Activated CD8-positive, alpha-beta memory T cell treated with anti-CD3 and anti-CD28 coated beads, Interleukin-2, amount 10 ng/mL, durations not matched to agents 7 days and 5 days (primary cell): ENCODE measurements at places on chromosomes 12 and 14. TPM values are rescaled to one million over a fixed set of nuclear protein-coding genes. Genes with fewer than 3 reads are reported as not detected.

- no peak overlapping the region for H3K4me3 ChIP-seq
- H3K27ac ChIP-seq, result no peak overlapping the region
- H3K27me3 ChIP-seq, result no peaks in the 10 kb centered on the region
- H3K4me1 ChIP-seq, result no peaks in the 10 kb centered on the region
Observed at GRCh38 chr12:27060740-27061139, 21.6 kb downstream of the C12orf71 start.

GRCh38 chr12:115172521-115172920 is 488.5 kb upstream of the TBX3 start:
- no peak overlapping the region for H3K4me3 ChIP-seq
- DNase-seq, result no peak
- H3K4me1 ChIP-seq, result no peaks in the 10 kb centered on the region

DNA sequence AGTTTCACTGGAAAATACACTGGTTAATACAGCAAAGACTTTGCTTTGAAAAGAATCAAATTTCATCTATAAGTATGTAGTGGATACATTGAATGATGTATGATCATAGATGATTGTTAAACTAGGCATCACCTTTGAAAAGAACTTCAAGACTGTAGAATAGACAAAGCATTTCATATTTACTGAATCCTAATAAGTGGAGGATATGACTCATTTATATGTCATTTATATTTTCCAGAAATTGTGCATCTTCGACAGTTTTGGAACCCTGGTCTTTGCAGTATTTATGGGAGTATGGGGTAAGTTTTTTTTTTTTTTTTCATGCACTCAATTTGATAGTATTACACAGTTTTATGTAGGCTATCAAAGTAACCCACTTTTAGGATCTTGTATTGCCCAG is 161.9 kb downstream of the ANO6 start:
- no peak for DNase-seq
- peaks cover 14% of the 10 kb centered on the region for H3K36me3 ChIP-seq
- H3K27ac ChIP-seq, result no peak overlapping the region
- no peak overlapping the region for H3K4me3 ChIP-seq

DNA sequence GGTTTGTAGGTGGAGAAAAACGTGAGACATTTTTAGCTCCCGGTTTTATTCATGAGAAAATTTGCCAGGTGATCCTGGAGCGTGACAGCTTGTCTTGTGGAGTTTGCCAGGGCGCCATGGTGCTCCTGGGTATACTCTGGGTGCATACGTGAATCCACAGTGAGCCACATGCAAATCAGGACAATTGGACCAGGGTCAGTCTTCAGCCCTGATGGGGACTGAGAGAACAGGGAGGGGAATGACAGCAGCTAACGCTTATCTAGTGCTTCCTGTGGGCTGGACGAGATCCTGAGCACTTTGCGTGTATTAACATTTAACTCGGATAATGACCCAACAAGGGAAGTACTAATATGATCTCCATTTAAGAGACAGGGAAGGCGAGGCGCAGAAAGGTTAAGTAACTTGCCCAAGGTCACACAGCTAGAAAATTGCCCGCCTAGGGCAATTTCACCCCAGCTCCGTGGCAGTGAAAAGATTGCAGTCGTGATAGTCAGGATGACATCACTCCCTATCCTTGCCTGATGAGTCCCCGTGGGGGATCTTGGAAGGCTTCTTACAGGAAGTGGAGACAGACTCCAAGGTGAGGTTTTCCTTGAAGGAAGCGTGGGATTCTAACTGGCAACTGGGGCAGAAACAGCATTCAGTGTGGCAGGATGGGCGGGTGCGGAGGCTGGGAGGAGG is 118.4 kb upstream of the NCOR2 start:
- H3K36me3 ChIP-seq, result no peaks in the 10 kb centered on the region
- H3K27ac ChIP-seq, result no peak overlapping the region
- peaks cover 32% of the 10 kb centered on the region for H3K27me3 ChIP-seq
- no peak overlapping the region for H3K4me3 ChIP-seq
- no peak for DNase-seq
- peaks cover 44% of the 10 kb centered on the region for H3K4me1 ChIP-seq

- no peak for DNase-seq
- no peaks in the 10 kb centered on the region for H3K36me3 ChIP-seq
- H3K4me3 ChIP-seq, result no peak overlapping the region
- no peak overlapping the region for H3K27ac ChIP-seq
Observed at GRCh38 chr12:5294274-5295070, 137.4 kb upstream of the NTF3 start.

- peaks cover 4% of the 10 kb centered on the region for H3K4me1 ChIP-seq
- H3K36me3 ChIP-seq, result no peaks in the 10 kb centered on the region
- no peak for DNase-seq
- H3K27me3 ChIP-seq, result no peaks in the 10 kb centered on the region
- H3K27ac ChIP-seq, result no peak overlapping the region
Observed at GRCh38 chr14:33454707-33455106, 496.2 kb downstream of the EGLN3 start.

DNA sequence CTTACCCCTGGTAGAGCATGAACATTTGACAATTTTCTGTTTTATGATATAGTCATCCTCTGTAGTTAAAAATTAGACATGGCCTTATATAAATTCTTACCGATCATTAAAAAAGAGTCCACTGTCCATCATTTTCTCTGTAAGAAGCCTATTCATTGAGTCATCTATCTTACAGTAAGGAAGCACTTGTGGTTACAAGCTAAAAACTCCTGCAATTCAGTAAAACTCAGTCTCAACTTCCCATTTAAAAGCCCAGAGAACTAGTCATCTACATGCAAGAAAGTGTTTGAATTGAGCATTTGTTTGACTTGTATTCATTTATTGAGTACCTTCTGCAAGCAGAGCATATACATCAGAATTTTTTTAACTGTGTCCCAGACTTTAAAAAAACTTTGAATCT is 63.3 kb downstream of the GTF2A1 start:
- no peaks in the 10 kb centered on the region for H3K36me3 ChIP-seq
- no peak overlapping the region for H3K4me3 ChIP-seq
- H3K4me1 ChIP-seq, result peaks cover 6% of the 10 kb centered on the region
- no peak for DNase-seq
- no peak overlapping the region for H3K27ac ChIP-seq

DNA sequence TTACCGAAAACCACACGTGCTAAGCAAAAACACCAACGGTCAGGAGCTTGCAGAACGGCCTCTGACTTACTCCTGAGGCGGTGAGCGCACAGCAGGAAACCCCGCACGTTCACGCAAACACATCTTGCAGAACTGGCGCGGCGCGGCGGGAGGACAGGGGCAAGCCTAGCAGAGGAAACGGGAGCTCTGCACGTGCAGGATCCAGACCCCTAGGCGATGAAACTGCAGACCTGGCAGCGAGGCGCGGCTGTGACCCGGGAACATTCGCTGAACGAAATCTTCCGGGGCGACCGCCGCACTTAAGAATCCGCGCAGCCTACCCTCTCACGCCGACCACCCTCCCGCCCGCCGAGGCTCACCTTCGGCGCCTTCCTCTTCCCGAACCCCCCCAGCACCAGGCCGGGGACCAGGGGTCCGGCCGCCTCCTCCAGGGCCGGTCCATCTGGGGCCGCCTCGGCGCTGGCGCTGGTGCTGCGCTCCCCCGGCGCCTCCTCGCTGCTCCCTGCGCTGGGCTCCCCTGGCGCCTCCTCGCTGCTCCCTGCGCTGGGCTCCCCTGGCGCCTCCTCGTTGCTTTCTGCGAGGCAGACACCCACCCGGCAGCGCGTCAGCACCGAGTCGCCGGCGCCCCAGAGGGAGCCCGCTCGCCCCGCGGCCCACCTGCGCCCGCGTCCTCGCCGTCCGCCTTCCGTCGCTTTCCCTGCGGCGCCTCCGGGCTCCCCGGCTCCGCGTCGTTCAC is 615 bp downstream of the DDX51 start:
- H3K27ac ChIP-seq, result peak overlapping the region; percentile 86
- H3K4me1 ChIP-seq, result peaks cover 29% of the 10 kb centered on the region
- H3K36me3 ChIP-seq, result peaks cover 6% of the 10 kb centered on the region
- no peaks in the 10 kb centered on the region for H3K27me3 ChIP-seq

GRCh38 chr14:97640031-97640430 is 842.8 kb downstream of the VRK1 start:
- H3K36me3 ChIP-seq, result peaks cover 7% of the 10 kb centered on the region
- H3K4me1 ChIP-seq, result peaks cover 39% of the 10 kb centered on the region
- DNase-seq, result no peak
- peak overlapping the region; percentile 3 for H3K27ac ChIP-seq
- H3K4me3 ChIP-seq, result no peak overlapping the region

DNA sequence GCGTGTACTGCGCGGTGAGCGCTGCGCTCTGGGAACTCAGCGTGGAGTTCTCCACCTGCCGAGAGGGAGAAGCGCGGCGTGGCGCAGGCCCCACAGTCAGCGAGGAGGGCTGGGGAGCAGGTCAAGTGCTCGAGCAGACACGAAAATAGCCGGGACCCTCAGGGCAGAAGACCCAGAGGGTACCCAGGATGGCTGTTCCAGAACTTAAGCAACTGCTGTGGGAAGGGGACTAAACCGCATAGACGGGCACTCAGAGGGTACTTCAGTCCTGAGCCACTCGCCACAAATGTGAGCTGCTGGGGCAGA is 59.4 kb upstream of the GPR68 start:
- no peaks in the 10 kb centered on the region for H3K27me3 ChIP-seq
- H3K36me3 ChIP-seq, result peaks cover 78% of the 10 kb centered on the region
- peaks cover 42% of the 10 kb centered on the region for H3K4me1 ChIP-seq
- no peak overlapping the region for H3K4me3 ChIP-seq

- H3K27me3 ChIP-seq, result peaks cover 44% of the 10 kb centered on the region
- DNase-seq, result no peak
- H3K4me1 ChIP-seq, result no peaks in the 10 kb centered on the region
- no peak overlapping the region for H3K27ac ChIP-seq
- no peaks in the 10 kb centered on the region for H3K36me3 ChIP-seq
Observed at GRCh38 chr14:69300601-69301221, 40.8 kb downstream of the GALNT16 start.

GRCh38 chr14:60722357-60723115 is 1.6 kb downstream of the SIX4 start:
- H3K4me1 ChIP-seq, result peaks cover 19% of the 10 kb centered on the region
- peaks cover 74% of the 10 kb centered on the region for H3K27me3 ChIP-seq
- DNase-seq, result peak; percentile 49
- peaks cover 4% of the 10 kb centered on the region for H3K36me3 ChIP-seq
- H3K27ac ChIP-seq, result no peak overlapping the region
- H3K4me3 ChIP-seq, result peak overlapping the region; percentile 81

- DNase-seq, result no peak
- no peaks in the 10 kb centered on the region for H3K36me3 ChIP-seq
- H3K4me1 ChIP-seq, result no peaks in the 10 kb centered on the region
Observed at GRCh38 chr12:26135010-26135420, 10.2 kb upstream of the BHLHE41 start.

- H3K27me3 ChIP-seq, result no peaks in the 10 kb centered on the region
- DNase-seq, result peak; percentile 66
- peaks cover 30% of the 10 kb centered on the region for H3K36me3 ChIP-seq
- H3K4me3 ChIP-seq, result peak overlapping the region; percentile 70
- peak overlapping the region; percentile 94 for H3K27ac ChIP-seq
- H3K4me1 ChIP-seq, result peaks cover 61% of the 10 kb centered on the region
Observed at GRCh38 chr12:94207849-94208621, 59.7 kb downstream of the PLXNC1 start.

DNA sequence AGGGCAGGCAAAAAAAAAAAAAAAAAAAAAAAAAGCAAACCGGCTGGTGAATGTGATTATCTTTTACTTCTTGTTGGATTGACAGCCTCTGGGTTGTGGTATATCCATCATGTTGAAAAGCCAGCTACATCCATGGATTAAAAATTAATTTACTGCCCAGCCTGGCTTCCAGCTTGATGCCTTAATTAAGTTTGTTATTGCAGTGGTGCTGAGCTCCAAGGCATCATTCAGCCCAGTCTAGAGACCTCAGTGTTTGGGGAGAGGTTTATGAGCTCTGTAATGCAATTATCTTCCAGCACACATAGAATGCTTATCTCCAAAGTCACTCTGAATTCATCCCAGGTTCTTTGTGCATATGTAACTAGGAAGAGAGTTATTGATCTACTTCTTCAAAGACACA is 114.8 kb downstream of the RIMBP2 start:
- no peak overlapping the region for H3K27ac ChIP-seq
- no peak overlapping the region for H3K4me3 ChIP-seq
- no peaks in the 10 kb centered on the region for H3K36me3 ChIP-seq
- H3K4me1 ChIP-seq, result no peaks in the 10 kb centered on the region
- DNase-seq, result no peak
- H3K27me3 ChIP-seq, result no peaks in the 10 kb centered on the region

- peaks cover 91% of the 10 kb centered on the region for H3K4me1 ChIP-seq
- peaks cover 40% of the 10 kb centered on the region for H3K36me3 ChIP-seq
- no peaks in the 10 kb centered on the region for H3K27me3 ChIP-seq
- H3K4me3 ChIP-seq, result no peak overlapping the region
Observed at GRCh38 chr14:91383439-91383838, 34.2 kb downstream of the CCDC88C start.

DNA sequence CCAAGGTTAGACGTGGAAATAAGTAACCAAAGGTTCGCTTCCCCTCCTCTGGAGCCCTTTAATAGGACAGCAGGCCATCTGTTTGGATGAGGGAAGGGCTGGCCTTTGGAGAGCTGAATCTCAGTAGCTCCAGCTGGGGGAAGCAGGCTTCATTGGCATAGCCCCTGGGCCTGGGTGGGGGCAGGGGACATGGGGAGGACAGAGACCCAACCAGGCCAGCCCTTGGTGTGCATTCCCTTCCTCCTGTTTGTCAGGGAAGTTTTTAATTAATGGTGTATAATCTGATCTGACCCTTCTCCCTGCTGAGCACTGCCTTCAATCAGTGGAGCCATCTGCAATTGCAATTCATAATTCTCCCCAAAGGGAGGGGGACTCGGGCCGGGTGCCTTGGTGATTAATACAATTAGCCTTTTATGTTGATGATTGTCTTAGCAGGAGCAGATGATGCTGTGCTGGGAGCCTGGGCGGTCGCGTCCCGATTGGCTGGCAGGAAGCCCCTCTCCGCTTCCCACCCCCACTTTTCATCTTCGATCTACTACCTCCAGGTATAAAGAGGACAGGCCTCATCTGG is 6.4 kb downstream of the AQP6 start:
- peaks cover 2% of the 10 kb centered on the region for H3K36me3 ChIP-seq
- H3K4me3 ChIP-seq, result no peak overlapping the region
- no peak for DNase-seq
- H3K27ac ChIP-seq, result no peak overlapping the region

GRCh38 chr12:60333461-60333860 is 737.6 kb downstream of the SLC16A7 start:
- no peak overlapping the region for H3K27ac ChIP-seq
- no peaks in the 10 kb centered on the region for H3K36me3 ChIP-seq
- no peaks in the 10 kb centered on the region for H3K27me3 ChIP-seq
- H3K4me1 ChIP-seq, result no peaks in the 10 kb centered on the region
- H3K4me3 ChIP-seq, result no peak overlapping the region

- H3K4me3 ChIP-seq, result no peak overlapping the region
- peaks cover 13% of the 10 kb centered on the region for H3K4me1 ChIP-seq
- H3K36me3 ChIP-seq, result no peaks in the 10 kb centered on the region
- peaks cover 16% of the 10 kb centered on the region for H3K27me3 ChIP-seq
- no peak for DNase-seq
- no peak overlapping the region for H3K27ac ChIP-seq
Observed at GRCh38 chr14:64563696-64564095, 13.9 kb downstream of the PPP1R36 start.

- DNase-seq, result no peak
- H3K27me3 ChIP-seq, result no peaks in the 10 kb centered on the region
- H3K36me3 ChIP-seq, result peaks cover 2% of the 10 kb centered on the region
- H3K4me3 ChIP-seq, result no peak overlapping the region
Observed at GRCh38 chr14:105445290-105445689, 25.7 kb downstream of the MTA1 start.

RNFT2 gene
- total RNA-seq, result 8.9 TPM

WNT5B gene
- 0.70 TPM for total RNA-seq

CLEC7A gene
- total RNA-seq, result not detected

ETFBKMT gene
- total RNA-seq, result 2.1 TPM

P2RX2 gene
- not detected for total RNA-seq

CTSG gene
- not detected for total RNA-seq

GPRC5D gene
- not detected for total RNA-seq

SIX6 gene
- not detected for total RNA-seq

SLC38A4 gene
- not detected for total RNA-seq

SPIC gene
- total RNA-seq, result not detected

RPS6KL1 gene
- total RNA-seq, result 3.6 TPM

PLCZ1 gene
- total RNA-seq, result not detected

TMPRSS12 gene
- not detected for total RNA-seq

HOXC9 gene
- not detected for total RNA-seq
